Activated CD4-positive, alpha-beta T cell treated with anti-CD3 and anti-CD28 coated beads, Interleukin-2, amount 10 ng/mL, durations not matched to agents 24 days and 14 days (primary cell): ENCODE measurements at places on chromosomes 4 and X.

DNA sequence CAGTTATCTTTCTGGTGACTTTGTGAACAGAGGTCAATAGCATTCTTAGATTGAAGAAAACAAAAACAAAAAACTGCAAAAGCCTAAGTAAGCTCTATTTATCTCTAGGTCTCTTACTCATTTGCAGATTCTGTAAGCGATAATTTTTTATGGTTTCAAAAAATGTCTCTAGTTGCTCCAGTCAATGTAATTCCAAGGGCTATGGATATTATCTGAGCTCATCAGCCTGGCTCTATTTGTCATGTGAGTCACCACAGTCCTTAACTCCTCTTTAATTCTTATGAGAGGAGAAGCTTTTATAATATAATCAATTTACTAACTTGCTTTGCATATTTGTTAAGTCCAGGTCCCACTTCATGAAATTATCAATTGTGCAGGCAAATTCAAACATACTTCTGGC, 79.1 kb downstream of the NPFFR2 start:
- no peak for DNase-seq

DNA sequence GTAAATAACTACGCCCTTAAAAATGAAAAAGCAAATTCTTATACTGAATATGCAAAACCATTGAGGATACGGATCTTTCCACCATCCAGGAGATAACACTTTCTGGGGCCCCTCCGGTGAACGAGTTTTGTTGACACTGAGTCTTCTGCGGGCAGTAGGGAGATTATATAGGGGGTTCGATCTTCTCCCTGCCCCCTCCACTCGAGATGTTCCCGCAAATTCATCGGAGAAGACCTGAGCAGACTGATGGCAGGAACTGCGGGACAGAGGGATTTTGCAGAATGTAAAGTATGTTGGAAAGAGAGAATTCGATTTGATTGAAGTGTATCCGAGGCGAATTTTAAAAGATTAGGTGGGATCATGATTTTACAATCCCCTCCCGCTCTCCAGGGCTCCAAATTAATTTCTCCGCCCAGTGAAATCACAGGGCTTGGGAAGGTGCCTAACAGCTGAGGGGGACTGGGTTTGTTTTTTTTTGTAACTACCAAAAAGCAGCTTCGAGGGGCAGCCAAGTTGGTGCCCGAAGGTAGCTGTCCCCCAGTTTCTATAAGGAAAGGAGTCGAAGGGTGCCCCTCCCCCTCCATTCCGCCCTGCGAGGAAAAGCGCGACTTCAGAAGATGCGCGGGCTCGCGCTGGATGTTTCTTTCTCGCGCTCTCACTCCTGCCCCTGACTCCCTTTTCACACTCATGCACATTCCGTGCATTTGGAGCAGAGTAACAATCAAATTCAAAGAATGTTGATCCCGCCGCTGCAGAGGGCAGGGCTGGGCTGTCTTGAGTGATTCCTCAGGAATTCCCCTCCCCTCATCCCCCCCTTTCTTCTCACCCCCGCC, 1.2 kb downstream of the TMEM255A start:
- peak; percentile 64 for DNase-seq

DNA sequence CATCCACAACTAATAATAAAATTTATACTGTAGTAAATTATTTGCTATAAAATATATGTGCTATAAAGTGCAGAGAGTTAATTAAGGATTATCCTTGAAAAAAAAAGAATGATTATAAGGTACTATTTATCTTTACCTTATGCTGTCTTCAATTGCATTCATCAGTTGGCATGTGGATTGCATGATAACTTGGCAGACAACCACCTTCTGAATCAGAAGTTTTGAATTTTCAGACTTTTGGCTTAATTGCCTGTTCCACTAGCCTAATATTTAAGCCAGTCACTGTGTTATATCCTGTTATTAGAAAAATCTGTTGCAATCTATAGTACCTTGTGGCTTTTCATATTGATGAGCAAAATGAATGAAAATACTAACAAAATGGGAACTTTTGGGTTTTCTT, 1040.3 kb upstream of the PCDH10 start:
- no peak for DNase-seq

DNA sequence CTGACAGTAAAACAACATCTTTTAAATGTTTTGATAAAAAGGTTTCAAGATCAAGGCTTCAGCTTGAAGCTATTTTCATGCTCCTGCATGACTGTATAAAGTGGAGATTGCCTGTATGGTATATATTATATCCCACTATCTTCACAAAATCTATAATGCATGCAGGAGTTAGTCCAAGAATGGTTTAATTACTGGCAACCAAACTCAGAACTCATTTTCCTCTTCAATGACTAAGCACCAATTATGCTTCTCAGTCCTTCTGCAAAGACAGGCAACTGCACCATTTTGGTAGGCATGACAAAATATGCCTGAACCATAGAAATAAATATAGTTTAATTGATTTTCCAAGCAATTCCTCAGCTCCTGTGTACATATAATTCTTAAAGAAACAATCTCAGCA, 54.5 kb downstream of the NPY5R start:
- no peak for DNase-seq

DNA sequence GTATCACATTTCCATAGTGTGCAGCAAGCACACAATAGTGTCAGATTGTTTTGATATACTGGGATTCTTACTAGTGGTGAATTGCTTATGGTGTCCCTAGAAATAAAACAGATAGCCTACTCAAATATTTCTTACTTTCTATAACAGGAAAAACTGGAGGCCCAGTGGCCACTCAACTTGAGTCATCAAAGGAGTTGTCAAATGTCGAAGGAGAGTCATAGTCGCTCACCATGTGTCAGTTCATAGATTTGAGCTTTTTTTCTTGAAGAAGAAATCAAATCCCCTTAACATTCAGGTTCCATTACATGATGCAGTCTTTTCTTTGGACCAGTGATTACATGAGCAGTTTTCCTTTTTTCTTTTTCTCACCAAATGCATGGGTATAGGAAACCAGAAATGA, 1271.0 kb downstream of the RAPGEF2 start:
- no peak for DNase-seq

GRCh38 chrX:120647127-120647526, 17.3 kb upstream of the C1GALT1C1 start:
- no peak for DNase-seq

GRCh38 chr4:125334926-125335325, 20.2 kb downstream of the FAT4 start:
- no peak for DNase-seq

DNA sequence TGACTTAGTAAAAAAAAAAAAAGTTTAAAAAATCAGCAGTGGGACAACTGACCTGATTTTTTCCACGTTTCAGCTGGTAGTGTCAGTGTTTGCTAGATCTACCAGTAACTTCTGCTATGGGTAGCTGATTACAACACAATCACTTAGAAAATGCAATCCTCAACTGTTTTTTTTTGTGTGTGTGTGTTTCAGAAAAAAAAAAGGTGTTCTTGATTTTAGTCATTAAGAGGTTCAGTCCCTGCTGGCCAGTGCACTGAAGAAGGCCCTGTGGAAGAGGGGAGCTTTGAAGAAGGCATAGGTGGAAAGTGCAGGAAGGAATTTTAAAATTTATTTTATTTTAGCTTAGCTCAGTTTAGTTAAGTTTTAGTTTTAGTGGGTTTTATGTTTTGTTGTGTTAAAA, 46.9 kb downstream of the SH2D1A start:
- DNase-seq: no peak

DNA sequence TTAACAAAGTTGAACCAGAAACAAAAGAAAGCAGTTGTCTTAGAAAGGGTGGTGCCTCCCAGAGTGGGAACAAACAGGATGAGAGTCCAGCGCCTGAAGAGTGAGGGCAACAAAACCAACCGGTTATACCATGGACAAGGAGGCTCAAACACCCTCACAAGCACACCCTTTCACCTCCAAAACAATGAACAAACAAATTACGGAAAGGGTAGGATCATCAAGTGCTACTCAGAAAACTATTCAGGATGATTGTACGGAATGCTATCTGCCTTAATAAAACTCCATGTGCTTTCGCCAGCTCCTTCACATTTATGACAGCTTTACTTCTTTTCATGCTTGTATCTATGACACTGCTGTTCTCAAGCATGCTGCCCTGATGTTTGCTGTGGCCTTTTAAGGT, 26.8 kb downstream of the SLC39A8 start:
- peak; percentile 42 for DNase-seq

- no peak for DNase-seq
Observed at GRCh38 chrX:49925176-49925575, 2.8 kb downstream of the CLCN5 start.

DNA sequence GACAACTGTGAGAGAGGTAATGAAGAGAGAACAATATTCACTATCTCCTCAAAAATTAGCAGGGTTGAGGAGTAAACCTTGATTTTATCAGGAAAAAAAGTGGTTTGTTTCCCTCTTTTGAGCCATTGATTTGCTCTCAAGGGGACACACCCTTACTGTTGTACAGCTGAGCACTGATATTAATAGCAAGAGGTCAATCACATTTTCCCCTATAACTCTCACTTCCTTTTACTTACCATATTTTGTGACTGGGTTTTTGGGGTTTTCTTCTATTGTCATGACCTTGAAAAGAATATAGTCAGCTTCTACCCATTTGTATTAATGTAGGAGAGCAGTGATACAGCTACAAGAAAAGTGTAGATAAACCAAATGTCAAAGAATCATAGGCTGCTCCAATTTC, 70.2 kb upstream of the LONRF3 start:
- DNase-seq: no peak

- no peak for DNase-seq
Observed at GRCh38 chrX:43345166-43345565, 310.9 kb upstream of the MAOA start.

DNA sequence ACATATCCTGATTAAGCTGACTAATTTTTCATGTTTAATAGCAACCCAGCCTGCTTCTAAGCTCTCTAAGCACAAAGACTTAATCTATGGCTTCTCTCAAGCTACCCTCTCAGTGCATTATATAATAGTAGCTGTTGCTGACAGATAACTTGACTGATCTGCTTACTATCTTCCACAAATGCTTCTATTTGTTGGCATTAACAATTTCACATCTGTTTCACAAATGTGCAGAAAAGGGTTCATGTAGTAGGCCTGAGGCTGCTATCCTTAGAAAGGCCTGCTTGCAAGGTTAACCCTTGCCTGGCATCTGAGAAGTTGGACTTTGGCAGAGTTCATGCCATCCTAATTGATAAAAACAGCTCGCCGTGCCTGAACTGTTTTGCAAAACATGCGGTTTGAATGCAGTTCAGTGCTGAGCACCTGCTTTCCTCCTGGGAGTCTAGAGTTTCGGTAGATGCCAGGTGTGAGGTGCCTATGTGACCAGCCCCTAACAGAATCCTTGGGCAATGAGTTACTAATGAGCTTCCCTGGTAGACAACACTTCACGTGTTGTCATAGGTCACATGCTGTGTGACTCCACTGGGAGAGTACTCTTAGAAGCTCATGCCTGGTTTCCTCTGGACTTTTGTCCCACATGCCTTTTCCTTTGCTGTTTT, 68.4 kb downstream of the NSG1 start:
- no peak for DNase-seq

DNA sequence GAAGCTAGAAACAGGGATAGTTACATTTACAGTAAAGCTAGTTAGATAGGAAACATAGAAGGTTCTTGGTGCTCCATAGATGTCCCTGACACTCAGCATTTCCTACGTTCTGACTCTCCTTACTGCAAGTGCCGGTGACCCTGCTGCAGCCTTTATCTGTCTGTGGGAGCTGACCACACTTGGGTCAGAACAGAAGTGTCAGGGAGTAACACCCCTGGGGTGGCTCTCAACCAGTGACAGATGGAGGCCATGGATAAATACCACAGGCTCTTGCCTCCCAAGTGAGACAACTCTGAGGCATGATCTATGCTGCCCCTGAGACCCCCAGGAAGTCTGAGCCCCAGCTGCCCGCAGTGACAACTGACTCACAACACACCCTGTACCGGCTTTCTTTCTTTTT, 69.8 kb downstream of the ANXA3 start:
- DNase-seq: no peak

- no peak for DNase-seq
Observed at GRCh38 chrX:109934434-109934833, 68.5 kb upstream of the TMEM164 start.
